ENCODE measurements at places on chromosomes 5 and 9.

- no peak for DNase-seq
These were observed 185.8 kb downstream of the KCTD16 start for GRCh38 chr5:144356489-144356888.

DNA sequence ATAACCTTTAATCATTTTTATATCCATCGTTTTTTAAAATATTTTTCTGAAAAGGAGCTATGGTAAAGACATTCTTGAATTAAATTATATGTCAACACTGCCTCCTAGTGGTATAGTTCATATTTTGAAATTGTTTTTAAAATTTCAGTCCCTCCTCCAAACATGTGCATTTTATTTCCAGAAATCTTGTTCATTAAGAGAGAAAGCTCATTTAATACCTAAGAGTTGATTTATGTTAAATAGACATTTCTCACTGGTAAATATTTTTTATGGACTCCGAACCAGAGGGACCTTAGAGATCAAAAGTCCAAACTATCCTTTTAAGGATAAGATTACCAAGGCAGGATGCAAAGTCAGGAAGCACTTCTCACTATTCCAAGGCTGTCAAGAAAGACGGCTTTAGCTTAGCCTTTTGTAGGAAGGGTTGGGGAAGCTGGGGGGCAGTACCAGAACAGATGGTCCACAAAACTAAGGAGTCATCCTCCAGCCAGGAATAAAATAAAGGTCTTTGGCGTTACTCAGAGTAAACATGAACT lies 21.6 kb downstream of the BHMT start:
- DNase-seq, result no peak

DNA sequence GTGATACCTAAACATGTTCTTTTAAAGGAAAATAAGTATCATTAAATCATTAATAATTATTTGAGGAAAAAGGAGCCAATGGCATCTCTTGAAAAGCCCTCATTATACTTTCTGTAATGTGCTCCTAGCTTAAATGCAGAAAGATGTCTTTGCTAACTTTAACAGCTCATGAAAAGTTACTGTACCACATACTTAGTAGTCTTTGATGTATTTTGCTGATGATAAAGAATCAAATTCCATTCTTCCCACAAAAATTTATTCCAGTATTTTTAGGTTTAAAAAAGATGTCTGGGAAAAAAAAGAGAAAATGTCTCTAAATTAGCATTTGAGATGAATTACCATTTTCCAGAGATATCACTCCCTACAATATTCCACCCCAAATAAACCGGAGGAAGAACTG lies 112.5 kb downstream of the PPP2R2B start:
- no peak for DNase-seq

DNA sequence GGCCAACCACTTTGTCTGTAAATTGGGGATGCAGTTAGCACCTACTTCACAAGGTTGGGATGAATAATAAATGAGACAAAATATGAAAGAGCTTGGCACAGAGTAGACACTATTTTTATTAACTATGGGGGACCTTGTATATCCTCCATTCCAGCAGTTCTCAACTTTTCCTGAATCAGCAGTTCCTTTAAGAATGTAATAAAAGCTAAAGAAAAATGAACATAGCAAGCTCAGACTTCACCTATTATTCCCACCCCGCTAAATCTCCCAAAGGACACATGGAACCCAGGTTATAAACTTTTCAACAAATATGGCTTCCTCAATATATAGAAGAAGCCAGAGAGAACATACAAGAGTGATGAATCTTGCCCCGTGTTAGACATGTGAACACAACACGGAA lies 32.0 kb upstream of the TTC1 start:
- no peak for DNase-seq

DNA sequence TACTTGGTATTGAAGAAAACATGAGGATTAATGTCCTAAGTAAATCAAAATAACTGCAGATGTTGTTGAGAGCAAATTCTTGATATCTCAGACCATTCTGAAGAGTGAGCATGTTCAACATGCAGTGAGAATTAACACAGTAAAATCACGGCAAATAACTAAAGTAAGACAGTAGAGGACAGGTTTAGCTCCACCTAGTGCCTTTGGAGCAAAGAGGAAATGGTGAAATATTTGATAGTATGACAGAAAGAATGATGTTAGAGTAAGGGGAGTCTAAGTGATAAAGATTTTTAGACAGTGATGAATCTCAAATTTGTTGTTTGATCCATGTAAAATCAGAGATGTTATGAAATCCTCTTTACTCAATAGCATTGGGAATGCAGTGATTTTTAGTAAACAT lies 424.2 kb downstream of the TMEM161B start:
- no peak for DNase-seq

DNA sequence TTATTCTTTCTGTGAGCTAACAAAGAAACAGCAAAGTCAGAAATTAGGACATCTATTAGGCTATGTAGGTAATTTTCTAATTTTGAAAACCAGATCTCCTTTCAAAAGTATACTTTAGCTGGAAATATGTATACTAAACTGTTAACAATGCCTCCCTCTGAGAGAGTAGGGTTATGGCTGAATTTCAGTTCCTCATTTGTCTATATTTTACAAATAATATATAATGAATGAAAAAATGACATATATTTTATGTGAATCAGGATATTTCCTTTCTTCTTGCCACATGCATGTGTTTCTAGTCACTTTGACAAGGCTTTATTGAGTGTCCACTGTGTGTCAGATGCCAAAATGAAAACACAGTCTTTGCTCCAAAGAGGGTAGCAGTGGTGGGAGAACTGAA lies 15.4 kb downstream of the HACD4 start:
- no peak for DNase-seq

GRCh38 chr5:159697530-159697929 lies 218.8 kb upstream of the ADRA1B start:
- DNase-seq, result no peak

DNA sequence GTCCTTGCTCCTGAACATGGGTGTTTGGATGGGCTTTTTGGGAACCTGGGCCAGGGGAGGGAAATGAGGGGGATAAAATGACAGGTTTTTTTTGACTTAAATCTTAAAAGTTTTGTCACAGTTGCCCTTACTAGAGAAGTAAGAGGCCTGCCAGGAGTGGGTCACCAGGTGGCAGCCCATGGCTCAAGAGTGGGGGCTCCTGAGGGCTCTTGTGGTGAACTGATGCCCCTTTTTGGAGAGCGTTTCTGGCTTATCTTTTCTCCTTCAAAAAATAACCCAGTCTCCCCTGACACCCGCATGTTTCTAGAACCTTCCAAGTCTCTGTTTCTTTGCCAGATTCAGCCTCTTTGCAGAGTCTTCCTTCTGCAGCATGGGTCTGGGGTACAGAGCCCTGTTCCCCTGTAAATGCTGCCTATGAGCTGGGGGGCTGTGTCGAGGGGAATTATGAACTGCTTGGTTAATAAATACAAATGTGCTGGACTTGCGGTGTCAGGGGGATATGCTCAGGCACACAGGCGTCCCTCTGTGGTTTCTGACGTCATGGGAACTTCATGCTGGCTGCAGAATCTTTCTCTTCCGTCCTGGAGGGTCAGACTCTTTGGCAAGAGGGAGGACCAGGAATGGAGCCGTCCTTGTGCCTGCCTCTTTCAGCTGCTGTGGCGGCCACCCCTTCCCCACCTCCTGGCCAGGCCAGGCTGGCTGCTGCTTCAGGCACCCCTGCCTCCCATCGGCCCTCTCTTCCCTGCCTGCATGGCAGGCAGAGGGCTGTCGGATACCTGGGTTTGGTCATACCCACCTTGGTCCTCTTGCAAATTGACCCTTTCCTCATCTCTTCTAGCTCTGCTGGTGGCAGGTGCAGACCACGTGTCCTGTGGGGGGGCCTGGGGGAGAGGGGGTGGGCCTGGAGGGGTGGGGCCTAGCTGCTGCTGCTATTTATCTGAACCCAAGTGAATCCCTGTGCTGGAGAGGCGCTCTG lies 30.1 kb downstream of the PTPA start:
- no peak for DNase-seq

- no peak for DNase-seq
These were observed 130.0 kb downstream of the MVB12B start for GRCh38 chr9:126456441-126457174.

DNA sequence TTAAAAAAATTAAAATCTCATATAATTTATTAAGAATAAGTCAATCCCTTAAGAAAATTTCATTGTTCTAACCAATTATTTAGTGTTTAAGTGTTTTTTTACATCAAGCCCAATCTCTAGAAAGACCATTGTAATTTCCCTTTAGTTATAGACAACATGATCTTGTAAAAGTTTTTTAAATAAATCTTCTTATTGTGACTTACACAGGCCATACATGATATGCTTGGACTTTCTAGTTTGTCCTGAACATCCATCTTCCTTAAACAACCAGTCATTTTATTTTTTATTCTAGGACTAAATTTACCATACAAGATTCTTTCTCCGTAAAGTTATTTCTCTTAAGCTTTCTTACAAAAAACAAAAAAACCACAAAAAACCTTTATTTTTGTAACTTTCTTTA lies 126.5 kb upstream of the MAST4 start:
- no peak for DNase-seq

DNA sequence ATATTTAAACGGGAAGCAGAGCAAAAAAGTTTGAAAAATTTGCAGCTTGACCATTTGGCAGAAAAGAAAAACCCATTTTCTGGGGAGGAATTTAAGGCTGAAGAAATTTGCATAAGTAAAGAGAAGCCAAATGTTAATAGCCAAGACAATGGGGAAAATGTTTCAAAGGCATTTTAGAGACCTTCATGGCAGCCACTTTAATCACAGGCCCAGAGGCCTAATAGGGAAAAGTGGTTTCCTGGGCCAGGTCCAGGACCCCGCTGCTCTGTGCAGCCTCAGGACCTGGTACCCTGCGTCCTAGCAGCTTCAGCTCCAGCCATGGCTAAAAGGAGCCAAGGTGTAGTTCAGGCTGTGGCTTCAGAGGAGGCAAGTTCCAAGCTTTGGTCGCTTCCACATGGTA lies 507.3 kb downstream of the SLCO4C1 start:
- DNase-seq, result no peak

GRCh38 chr5:164422400-164422799 lies 917.0 kb downstream of the MAT2B start:
- no peak for DNase-seq

- no peak for DNase-seq
These were observed 316.4 kb upstream of the TUSC1 start for GRCh38 chr9:25994605-25995004.

DNA sequence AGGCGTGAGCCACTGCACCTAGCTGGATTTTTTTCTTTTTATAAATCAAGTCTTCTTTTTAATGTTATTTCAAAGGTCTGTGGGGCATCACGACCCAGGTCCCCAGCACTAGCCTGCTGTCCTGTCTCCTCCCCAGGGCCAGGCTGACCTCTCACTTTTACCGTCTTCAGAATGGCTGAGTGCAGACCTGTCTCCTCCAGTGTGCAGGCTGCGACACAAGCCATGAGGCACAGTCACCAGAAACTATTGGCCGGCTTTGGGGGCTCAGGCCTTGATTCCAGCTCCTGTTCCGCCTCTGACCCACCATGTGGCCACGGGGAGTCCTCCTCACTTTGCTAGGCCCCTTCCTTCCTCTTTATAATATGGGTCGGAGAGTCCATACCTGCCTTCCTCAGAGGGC lies 46.6 kb upstream of the NEURL1B start:
- no peak for DNase-seq

- DNase-seq, result no peak
These were observed 271.9 kb downstream of the NSG2 start for GRCh38 chr5:174317256-174317894.

DNA sequence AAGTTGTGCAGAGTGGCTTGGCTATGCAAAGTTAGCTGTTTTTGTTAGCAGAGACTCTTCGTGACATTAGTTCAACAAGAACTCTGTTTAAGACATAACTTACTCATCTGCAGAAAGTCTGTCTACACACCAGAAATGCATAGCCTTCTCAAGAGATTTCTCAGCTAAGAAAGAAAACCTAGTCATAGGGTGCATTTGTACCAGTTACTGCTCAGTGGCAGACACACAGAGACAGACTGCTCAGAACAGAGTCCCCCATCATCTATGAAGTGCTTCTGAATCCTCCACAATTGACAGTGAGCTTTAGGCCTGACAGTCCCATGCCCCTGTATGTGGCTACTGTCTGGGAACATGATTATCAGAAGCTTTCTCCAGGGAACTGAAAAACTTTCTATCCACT lies 56.1 kb upstream of the IFNK start:
- DNase-seq, result no peak

Measured in NCI-H2081 treated with DMSO at 0.1 percent for 48 hours (cell line).